T-cell (primary cell): ENCODE measurements at places on chromosomes 5 and 9. TPM values are rescaled to one million over a fixed set of nuclear protein-coding genes. Genes with fewer than 3 reads are reported as not detected.
A peak's percentile ranks its signal among the peaks of the same experiment; 100 is the strongest.

DNA sequence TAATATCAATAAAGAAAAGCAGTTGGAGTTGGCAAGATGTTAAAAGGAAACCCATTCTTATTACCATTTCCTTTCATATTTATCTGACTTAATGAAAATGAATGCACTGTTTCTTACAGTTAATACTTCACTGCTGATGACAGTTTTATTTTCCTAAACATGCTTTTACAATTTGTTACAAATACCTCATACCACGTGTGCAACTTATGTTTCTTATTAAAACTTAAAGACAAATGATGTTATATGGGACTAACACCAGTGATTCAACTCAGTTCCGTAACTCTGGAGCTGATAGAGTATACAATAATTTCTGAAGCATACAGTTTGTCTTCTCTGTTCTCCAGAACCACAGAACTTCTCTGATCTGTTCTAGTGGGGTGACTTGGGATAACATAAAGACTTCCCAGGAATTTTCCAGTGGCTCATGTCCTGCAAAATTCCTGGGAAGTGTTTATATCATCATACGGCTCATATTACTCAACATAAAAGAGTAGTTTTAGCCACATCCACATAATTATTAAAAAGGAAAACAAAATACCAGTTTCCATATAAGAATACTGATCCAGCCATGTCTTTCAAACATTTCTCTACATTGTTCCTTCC is 1259.0 kb upstream of the C9orf72 start:
- no peaks in the 10 kb centered on the region for H3K36me3 ChIP-seq
- H3K4me1 ChIP-seq: no peaks in the 10 kb centered on the region
- no peak overlapping the region for H3K27ac ChIP-seq
- no peak overlapping the region for H3K4me3 ChIP-seq
- no peaks in the 10 kb centered on the region for H3K27me3 ChIP-seq

DNA sequence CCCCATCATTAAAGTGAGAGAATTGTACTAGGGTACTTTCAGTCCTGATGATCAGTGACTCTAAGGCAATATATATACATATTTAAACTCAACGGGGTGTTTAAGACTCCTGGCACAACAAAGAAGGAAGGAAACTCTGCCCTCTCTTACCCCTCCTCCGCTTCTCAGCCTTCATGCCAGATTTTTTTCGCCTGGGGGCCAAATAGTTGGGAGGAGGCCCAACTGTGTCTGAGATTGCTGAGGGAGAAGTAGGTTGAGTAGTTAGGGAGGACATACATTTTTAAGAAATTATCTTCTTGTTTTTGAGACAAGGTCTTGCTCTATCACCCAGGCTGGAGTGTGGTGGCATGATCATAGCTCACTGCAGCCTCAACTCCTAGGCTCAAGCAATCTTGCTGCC is 127.7 kb upstream of the SHB start:
- H3K36me3 ChIP-seq: no peaks in the 10 kb centered on the region
- no peak overlapping the region for H3K27ac ChIP-seq
- no peaks in the 10 kb centered on the region for H3K27me3 ChIP-seq
- no peaks in the 10 kb centered on the region for H3K4me1 ChIP-seq
- no peak overlapping the region for H3K4me3 ChIP-seq
- DNase-seq: no peak

DNA sequence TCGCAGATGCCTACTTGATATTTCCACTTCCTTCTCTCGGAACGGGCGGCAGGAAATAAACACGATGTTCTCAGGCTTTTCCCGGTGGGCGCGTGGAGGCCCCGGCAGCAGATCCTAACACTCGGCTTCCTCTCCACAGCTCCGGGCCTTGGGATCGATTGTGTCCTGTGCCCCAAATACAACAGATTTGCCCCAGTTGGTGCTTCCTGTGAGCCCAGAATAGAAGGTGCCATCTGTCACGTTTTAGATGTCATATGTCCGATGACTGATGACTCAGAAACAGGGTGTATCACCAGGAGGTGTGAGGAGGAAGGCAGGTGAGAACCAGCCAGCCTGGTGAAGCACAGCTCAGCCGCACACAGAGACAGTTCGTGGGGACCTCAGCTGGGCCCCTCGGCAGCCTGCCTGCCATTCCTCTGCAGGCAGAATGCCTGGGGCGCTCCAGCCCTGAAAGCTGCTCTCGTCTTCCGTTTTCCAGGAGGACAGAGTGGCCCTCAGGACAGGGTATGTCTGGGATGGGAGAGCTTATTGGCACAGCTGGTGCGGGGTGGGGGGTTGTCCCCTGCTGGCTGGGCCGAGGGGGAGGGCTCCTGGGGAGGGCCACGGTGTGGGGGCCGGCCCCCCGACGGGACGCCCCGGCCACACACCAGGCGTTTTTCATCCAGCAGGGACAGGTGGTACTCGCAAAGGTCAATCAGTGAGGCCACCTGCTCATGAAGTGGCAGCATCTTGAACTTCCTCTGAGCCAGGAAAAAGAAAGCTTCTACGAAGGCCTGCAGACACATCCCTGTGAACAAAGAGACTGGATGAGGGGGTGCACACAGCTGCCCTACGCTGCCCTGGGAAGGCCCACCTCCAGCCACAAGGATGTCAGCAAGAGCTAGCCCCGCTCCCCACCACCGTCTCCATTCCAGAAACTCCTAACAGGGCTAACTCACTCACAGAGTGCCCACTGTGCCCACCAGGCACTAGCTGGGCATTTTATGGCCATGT is 171.0 kb downstream of the DAB2IP start:
- H3K36me3 ChIP-seq: no peaks in the 10 kb centered on the region
- no peak overlapping the region for H3K4me3 ChIP-seq
- no peaks in the 10 kb centered on the region for H3K4me1 ChIP-seq
- peaks cover 3% of the 10 kb centered on the region for H3K27me3 ChIP-seq

CTXN3 gene
- total RNA-seq: not detected

ARL15 gene
- 21.6 TPM for total RNA-seq

GRCh38 chr9:116525611-116526010 is 161.5 kb upstream of the TRIM32 start:
- H3K27me3 ChIP-seq: no peaks in the 10 kb centered on the region
- no peaks in the 10 kb centered on the region for H3K4me1 ChIP-seq
- H3K36me3 ChIP-seq: no peaks in the 10 kb centered on the region
- DNase-seq: no peak
- no peak overlapping the region for H3K4me3 ChIP-seq

CCL21 gene
- not detected for total RNA-seq

GRCh38 chr5:68592351-68592750 is 376.8 kb downstream of the PIK3R1 start:
- peaks cover 2% of the 10 kb centered on the region for H3K27me3 ChIP-seq
- no peak for DNase-seq
- H3K4me3 ChIP-seq: no peak overlapping the region
- no peaks in the 10 kb centered on the region for H3K4me1 ChIP-seq
- H3K36me3 ChIP-seq: no peaks in the 10 kb centered on the region

DNA sequence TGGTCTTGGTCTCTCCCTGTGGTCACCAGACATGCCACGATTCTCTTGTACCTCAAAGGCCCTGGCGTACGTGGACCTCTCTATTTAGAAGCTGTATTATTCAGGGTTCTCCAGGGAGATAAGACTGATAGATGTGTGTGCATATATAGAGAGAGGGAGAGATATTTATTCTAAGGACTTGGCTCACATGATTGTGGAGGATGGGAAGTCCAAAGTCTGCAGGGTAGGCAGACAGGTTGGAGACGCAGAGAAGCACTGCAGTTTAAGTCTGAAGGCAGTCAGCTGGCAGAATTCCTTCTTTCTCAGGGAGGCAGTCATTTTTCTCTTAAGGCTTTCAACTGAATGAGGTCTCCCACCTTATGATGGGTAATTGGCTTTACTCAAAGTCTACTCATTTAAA is 16.3 kb downstream of the C9orf57 start:
- no peak overlapping the region for H3K27ac ChIP-seq
- H3K4me1 ChIP-seq: no peaks in the 10 kb centered on the region
- no peaks in the 10 kb centered on the region for H3K36me3 ChIP-seq

DNA sequence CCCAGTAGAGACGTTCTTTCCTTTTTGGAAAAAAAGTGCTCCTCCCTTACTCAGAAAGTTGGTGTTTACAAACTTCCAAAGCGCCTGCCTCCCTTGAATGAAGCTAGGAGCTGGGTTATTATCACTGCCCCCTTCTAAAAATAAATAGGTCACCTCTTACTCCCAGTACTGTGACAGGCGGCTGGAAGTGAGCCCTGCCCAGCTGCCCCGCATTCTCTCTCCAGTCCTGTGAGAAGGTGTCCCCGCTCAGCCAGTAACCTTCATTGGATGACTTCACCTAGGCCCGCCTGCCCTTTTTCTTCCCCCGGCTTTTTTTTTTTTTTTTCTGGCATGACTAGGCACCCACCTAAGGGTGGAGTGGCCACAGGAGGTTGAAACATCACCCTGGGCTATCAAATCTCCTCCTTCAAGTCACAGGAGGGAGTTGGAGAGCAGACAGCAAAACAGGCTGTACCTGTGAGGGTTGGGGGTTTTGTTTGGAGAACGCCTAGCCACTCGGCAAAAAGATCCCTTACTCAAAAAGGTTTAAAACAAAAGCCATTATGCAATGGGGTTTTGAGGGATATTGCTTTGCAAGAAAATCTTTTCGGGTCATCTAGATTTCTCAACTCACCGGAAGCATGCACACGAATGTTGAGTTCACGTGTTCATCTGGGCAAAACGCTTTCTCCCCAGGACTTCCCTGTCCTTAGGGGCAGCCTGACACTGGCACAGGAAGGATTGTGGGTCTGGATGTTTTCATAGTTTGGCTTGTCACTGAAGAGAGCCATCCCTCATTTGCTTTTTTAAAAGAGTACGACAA is 43.3 kb upstream of the ZNF622 start:
- peaks cover 7% of the 10 kb centered on the region for H3K4me1 ChIP-seq
- no peak for DNase-seq
- H3K27me3 ChIP-seq: no peaks in the 10 kb centered on the region
- no peaks in the 10 kb centered on the region for H3K36me3 ChIP-seq
- H3K27ac ChIP-seq: no peak overlapping the region

DNA sequence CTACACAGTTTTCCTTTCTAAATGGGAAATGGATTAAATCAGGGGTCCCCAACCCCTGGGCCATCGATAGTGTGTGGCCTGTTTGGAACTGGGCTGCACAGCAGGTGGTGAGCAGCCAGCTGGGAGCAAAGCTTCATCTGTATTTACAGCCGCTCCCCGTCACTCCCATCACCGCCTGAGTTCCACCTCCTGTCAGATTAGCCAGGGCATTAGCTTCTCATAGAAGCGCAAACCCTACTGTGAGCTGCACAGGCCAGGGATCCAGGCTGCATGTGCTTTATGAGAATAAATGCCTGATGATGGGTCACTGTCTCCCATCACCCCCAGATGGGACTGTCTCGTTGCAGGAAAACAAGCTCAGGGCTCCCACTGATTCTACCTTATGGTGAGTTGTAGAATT is 41.2 kb upstream of the FLT4 start:
- DNase-seq: no peak
- H3K4me1 ChIP-seq: peaks cover 53% of the 10 kb centered on the region
- H3K4me3 ChIP-seq: no peak overlapping the region

DNA sequence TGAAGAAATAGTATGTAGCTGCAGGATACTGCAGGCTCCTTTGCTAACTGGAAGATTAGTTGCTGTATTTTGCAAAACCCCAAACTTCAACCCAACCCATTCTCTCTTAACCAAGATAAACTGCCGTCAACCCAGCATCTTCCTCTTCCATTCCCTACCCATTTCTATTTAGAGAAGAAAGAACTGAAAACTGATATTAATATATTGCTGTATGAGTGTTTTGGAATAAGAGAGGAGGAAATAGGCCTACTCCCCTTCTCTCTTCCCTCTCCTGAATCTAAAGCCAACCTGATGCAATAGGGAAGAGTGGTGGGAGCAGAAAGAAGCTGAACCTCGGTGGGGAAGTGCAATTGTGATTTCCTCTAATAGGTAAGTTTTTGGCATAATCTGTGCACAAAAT is 83.7 kb downstream of the TMEM215 start:
- H3K4me1 ChIP-seq: no peaks in the 10 kb centered on the region
- no peak overlapping the region for H3K27ac ChIP-seq
- H3K4me3 ChIP-seq: no peak overlapping the region

GRCh38 chr5:126368239-126368812 is 54.9 kb upstream of the GRAMD2B start:
- no peaks in the 10 kb centered on the region for H3K36me3 ChIP-seq
- H3K4me3 ChIP-seq: no peak overlapping the region
- H3K27ac ChIP-seq: no peak overlapping the region
- H3K27me3 ChIP-seq: no peaks in the 10 kb centered on the region

PCDHGB3 gene
- total RNA-seq: 0.40 TPM

DNA sequence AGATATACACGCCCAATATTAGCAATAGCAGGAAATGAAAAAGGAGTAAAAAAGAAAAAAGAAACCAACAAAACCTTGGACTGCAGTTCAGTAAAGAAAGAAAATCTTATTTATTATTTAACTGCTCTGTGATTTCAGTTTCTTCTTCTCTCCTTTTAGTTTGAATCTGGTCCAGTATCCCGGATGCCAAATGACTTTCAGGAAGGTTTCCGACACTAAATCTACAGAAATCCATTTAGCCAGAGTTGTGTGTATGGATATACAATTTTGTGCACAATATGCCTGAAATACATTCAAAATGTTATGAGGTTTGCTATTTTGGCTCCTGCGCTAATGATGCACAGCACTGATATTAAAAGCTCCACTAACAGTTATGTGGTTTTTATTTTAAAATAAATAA is 64.5 kb downstream of the FBXL7 start:
- no peaks in the 10 kb centered on the region for H3K4me1 ChIP-seq
- H3K27me3 ChIP-seq: no peaks in the 10 kb centered on the region
- no peak overlapping the region for H3K27ac ChIP-seq
- DNase-seq: no peak

HSPA4 gene
- 47.4 TPM for total RNA-seq

- H3K4me1 ChIP-seq: no peaks in the 10 kb centered on the region
- no peak for DNase-seq
- H3K4me3 ChIP-seq: no peak overlapping the region
These were observed 255.2 kb upstream of the TNC start for GRCh38 chr9:115373000-115373709.

DNA sequence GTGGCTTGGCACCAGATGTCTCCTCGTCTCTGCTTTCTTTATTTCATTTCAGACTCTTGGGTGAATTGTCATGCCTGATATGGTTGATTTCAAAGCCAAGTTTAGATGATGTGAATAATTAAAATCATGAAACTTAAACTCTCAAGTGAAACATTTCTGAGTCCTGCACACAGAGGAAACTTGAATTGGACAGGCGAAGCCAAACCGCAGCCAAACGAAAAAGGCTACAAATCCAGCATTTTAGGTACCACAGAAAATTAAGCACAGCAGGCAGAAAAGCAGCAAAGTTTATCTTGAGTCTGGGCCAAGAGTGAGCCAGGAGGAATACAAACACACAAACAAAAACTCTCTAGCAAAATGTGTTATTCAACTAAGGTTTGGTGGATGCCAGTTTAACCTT is 659.8 kb upstream of the KLF4 start:
- no peaks in the 10 kb centered on the region for H3K4me1 ChIP-seq
- no peaks in the 10 kb centered on the region for H3K27me3 ChIP-seq
- no peak overlapping the region for H3K4me3 ChIP-seq
- no peak for DNase-seq
- H3K36me3 ChIP-seq: no peaks in the 10 kb centered on the region

- DNase-seq: no peak
- peaks cover 16% of the 10 kb centered on the region for H3K36me3 ChIP-seq
- peaks cover 51% of the 10 kb centered on the region for H3K4me1 ChIP-seq
- H3K27me3 ChIP-seq: no peaks in the 10 kb centered on the region
- H3K4me3 ChIP-seq: peak overlapping the region; percentile 87
- H3K27ac ChIP-seq: peak overlapping the region; percentile 27
These were observed 368 bp downstream of the SURF1 start for GRCh38 chr9:133355881-133356357.

GRCh38 chr5:635306-636055 is 23.3 kb downstream of the CEP72 start:
- H3K27me3 ChIP-seq: no peaks in the 10 kb centered on the region
- no peak overlapping the region for H3K4me3 ChIP-seq
- DNase-seq: no peak
- H3K27ac ChIP-seq: no peak overlapping the region
- no peaks in the 10 kb centered on the region for H3K4me1 ChIP-seq
- H3K36me3 ChIP-seq: peaks cover 11% of the 10 kb centered on the region
